ENCODE measurements at places on chromosomes 2 and 18. TPM values are rescaled to one million over a fixed set of nuclear protein-coding genes. Genes with fewer than 3 reads are reported as not detected.
A peak's percentile ranks its signal among the peaks of the same experiment; 100 is the strongest.

GRCh38 chr2:168545439-168546082 lies 89.5 kb downstream of the CERS6 start:
- peak; percentile 83 for DNase-seq

GRCh38 chr2:62593825-62594224 lies 87.8 kb upstream of the TMEM17 start:
- DNase-seq, result no peak

DNA sequence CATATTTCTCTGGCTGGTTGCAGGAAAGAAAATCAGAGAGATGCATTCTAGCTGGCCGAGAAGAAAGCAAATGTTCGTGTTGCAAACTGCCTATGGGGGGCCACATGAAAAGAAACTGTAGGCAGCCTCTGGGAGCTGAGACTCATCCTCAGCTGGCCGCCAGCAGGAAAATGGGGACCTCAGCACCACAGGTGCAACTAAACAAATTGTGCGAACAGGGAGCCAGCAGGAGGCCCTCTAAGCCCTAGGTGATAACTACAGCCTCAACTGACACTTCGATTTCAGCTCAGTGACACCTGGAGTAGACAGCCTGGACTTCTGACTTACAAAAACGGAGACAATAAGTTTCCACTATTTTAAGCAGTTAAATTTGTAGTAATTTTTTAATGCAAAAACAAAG lies 107.3 kb downstream of the DTNB start:
- no peak for DNase-seq

- no peak for DNase-seq
Observed at GRCh38 chr18:61975526-61976326, 82.9 kb upstream of the RNF152 start.

Gene MTX2
- total RNA-seq, result 47.7 TPM

Gene ZNF396
- total RNA-seq, result not detected

Gene FBXO41
- total RNA-seq, result 18.0 TPM

Gene SMC6
- 6.6 TPM for total RNA-seq
